Nephron progenitor cell (in vitro differentiated cells): ENCODE measurements at places on chromosomes 4 and X.

GRCh38 chr4:129264008-129264657 is 168.2 kb downstream of the C4orf33 start:
- no peak for DNase-seq

GRCh38 chrX:107968623-107969022 is 13.5 kb downstream of the TEX13B start:
- no peak for DNase-seq

GRCh38 chr4:17195461-17196275 is 297.2 kb upstream of the LDB2 start:
- no peak for DNase-seq

DNA sequence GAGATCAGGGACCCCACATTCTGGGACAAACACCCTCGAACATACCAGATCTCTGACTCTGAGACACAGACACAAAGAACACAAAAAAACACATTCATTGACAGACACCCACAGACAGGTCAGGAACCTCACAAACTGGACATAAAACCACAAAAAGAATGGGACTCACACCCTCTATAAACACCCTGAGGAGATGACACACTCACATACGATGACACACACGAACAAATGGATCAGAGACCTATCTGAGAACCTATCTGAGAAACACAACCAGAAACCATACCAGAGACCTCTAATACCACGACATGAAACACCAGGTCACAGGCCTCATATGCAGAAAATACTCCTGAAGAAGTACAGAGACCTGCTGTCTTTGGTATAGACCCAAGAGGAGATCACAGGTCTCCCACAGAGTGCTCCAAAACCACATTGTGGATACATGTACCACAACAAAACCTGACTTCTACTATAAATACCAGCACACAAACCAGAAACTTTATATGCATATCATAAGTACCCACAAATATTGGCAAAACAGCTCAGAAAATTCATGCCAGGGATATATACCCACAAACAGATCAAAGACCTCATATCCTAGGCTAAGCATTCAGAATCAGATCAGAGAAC is 19.5 kb downstream of the SUV39H1 start:
- no peak for DNase-seq

DNA sequence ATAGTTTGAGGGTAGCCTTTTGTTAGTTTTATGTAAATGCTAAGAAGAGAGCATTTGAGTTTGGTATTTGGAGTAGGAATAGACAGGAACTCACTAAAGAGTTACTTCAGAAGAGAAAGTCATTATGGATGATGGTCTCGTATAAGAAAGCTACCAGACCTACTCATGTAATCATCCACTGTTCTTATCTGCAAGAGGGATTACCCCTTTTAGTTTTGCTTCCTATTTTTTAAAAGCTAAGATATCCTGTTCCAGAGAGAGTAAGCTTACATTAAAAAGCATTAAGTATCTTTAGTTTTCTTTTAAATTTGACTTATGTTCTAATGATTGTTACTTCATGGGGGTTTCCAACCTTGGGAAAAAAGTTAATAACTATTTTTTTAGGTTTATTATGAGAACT is 12.5 kb upstream of the ART3 start:
- no peak for DNase-seq

DNA sequence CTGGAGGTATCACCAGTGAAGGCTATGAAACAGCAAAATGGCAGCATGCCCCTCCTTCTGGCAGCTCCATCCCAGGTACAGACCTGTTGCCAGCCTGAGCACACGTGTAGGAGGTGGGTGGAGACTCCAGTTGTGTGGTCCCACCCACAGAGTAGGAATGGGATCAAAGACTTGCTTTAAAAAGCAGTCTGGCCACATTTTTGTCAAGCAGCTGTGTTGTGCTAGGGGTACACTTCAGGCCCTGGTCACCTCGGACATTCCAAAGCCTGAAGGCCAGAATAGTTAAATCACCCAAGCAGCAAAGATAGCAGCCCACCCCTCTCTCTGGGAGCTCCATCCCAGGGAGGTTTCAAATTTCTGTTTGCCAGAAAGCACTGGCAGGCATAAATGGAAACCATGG is 20.3 kb upstream of the AMBN start:
- DNase-seq, result peak; percentile 22

- no peak for DNase-seq
Measured at GRCh38 chr4:184320631-184321030, 103.0 kb upstream of the ENPP6 start.

DNA sequence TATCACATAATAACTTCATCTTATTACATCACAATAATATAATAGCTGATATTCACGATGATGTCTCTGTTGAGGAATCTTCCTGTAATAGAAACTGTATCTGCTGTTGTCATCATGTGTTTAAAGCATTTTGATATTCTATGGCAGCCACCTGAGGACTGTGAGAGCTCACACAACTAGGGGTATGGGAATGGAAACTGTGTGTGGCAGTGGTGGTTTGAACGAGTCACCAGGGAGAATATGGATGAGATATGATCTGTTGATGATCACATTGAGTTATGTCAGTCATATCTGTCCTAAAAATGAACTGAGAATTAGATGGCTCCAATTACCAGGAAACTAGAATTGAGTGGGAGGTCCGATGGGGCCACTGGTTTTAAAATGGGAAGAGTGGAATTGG is 169.6 kb downstream of the MID1IP1 start:
- DNase-seq, result no peak

GRCh38 chr4:146245246-146245645 is 30.9 kb downstream of the REELD1 start:
- no peak for DNase-seq

- peak; percentile 3 for DNase-seq
Measured at GRCh38 chr4:121277194-121278105, 103.4 kb downstream of the QRFPR start.
